ENCODE measurements at places on chromosomes 11 and 22. TPM values are rescaled to one million over a fixed set of nuclear protein-coding genes. Genes with fewer than 3 reads are reported as not detected.

DNA sequence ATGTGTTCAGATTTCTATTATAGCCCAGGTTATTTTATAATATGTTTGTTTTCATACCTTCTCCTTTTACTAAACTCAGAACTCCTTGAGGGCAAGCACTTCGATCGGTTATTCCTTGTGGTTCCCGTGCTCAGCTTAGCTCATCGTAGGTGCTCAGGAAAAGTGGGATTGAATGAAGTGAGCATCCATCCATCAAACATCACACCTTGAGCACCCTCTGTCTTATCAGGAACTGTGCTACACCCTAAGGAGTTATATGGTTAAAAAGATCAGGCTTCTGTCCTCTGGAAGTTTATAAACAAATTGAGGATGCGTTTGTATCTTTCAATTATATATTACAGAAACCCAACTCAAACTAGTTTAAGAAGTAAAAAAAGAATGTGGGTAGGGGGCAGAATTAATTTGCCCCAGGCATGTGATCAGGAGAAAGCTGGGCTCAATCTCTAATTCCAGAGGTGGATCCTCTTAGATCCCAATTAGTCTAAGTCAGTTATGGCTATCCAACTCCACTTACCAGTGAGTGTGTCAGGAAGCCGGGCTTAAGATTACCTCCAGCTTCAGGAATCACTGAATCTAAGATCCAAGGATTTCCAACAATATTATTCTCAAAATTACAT, 59.9 kb upstream of the RRAS2 start:
- no peak for DNase-seq

GRCh38 chr11:106681435-106681834, 336.8 kb downstream of the GUCY1A2 start:
- DNase-seq, result no peak

DNA sequence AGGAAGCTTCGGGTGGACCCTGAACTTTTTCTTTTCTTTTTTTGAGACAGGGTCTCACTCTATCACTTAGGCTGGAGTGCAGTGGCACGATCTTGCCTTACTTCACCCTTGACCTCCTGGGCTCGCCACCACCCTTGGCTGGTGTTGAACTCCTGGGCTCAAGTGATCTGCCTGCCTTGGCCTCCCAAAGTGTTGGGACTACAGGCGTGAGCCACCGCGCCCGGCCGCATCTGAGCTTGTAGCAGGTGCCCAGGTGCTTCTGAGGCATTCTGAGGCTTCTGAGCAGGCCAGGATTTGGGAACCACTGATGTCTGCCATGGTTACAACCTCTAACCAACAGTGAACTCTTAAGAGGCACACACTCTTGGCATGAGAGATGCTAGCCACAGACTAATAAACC, 5.1 kb downstream of the USP35 start:
- no peak for DNase-seq

- DNase-seq, result no peak
These were observed 1373.8 kb downstream of the BRD1 start for GRCh38 chr22:48453751-48454485.

GRCh38 chr11:132111316-132111715, 740.9 kb downstream of the NTM start:
- no peak for DNase-seq

DNA sequence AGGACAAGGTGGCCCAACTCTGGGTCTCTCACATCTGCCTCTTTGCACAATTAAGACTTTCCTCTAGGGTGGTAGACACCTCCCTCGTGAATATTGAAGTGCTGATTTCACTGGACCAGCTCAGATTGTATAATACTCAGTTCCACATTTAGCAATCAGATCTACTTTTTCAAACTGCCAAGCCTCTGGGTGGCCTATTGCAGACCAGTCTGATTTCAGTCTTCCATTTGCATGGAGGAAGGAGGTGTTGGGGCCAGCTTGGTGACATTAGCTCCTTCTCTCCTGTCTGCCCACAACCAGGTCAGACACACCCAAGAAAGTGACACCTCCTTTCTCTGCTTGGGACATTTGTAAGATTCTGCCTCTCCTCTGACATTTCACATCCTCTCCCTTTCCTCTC, 78.2 kb downstream of the PPFIBP2 start:
- no peak for DNase-seq

DNA sequence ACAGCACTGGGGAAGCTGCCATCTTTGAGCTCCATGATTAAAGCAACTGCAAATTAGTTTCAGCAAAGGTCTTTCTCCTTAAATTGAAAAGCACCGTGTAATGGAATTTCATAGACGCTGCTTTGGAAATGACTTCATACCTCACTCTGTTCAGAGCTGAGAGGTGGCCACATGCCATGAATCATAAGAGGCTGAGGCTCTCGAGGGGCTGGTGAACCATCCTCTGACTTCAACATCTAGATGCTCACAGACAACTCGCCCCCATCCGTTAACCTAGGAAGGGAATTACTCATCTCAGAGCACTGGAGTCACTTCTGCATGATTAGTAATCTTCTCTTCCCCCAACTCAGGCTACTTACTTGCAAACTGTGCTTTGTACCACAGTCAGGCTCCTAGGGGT, 122.3 kb downstream of the RCN1 start:
- DNase-seq, result no peak

DNA sequence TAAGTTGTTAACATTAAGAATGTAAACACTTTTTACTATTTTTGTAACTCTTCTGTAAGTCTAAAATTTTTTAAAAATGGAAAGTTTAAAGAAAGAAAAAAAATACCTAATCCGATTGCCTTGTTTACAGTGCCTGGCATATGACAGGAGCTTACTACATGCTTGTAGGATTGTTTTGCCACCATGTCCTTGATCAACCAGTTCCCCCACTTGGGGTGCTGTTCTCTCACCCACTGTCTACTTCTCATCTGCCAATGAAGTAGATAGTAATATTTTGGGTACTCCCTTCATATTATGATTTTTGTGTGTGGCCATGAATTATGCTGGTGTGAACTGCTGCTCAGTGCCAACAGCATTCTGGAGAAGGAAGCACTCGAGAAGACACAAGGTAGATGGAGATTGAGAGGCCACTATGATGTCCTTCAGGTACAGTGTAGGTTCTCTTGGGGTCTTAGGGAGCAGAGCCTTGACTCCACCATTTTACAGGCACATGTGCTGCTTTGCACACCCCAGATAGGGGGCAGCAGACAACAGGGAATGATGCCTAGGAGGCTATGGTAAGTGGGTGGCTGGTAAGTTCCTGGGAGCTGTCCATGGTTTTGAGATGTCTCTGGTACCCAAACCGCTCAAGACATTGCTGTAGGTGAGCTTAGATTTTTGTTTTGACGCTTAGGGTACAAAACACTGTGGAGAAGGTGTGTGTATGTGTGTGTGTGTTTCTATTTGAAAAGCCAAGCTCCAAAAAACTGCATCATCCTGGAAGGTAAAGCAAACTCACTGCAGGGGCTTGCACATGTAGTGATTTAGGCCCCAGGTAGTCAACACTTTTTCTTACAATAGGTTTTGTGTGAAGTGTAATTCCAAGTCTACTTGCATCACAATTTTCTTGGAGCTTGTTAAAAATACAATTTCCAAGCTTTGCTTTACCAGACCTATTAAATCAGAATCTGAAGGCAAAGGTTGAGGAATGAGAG, 494.5 kb upstream of the LARGE1 start:
- no peak for DNase-seq

- DNase-seq, result no peak
These were observed 13.5 kb upstream of the TMA7B start for GRCh38 chr22:39946503-39947219.

DNA sequence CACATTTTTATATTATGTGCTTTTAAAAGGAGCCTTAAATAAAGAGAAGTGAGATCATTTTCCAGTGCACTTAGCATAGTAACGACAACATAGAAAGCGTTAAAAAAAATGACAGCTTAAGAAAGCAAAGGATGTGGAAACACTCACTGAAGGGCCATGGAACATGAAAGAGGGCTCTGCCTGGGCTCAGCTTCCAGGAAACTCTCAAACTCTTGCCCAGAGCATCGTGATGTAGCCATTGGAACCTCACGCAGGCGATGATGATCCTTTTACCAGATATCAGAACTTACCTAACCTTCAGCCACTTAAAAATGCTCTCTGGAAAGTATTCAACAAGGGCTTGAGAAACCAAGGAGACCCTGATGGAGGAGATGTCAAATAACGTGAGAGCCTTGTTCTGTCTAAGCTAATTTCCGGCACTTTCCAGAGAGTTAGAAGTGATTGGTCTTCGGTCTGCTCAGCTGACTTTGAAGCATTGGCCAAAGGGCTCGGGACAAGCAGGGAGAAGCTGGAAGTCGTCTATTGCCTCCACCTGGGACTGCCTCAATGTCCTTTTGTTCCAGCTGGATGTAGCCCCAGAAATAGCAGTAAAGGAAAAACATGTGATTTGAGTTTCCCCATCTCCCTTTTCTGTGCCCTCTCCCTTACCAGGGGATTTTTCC, 21.5 kb upstream of the ETS1 start:
- DNase-seq, result no peak

DNA sequence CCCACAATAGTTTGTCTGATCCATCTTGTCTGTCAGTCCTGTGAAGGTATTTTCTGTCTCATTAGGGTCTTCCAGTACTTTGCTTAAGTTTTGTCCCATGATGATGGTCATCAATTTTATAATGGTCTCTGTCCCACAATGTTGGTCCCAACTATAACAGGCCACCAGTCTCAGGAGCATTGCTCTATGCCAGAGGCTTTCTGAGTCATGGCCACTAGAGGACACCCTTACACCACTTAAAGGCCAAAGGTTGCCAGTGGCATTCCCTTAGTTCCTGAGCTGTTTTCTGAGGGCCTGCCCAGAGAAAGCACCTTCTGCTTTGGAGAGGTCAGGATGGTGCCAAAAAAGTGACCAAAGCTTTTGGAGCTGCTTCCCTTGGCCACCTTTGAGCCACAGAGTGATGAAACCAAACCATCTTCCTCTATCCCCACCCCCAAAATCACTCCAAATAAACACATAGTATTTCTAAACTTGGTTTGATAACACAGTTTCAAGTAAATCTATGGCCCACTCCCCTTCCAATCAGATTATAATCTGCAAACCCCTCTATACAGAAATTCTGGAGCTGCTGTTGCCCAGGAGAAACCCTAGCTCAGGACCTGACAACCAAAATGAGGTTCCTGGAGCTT, 19.3 kb downstream of the EIF3F start:
- DNase-seq, result no peak

DNA sequence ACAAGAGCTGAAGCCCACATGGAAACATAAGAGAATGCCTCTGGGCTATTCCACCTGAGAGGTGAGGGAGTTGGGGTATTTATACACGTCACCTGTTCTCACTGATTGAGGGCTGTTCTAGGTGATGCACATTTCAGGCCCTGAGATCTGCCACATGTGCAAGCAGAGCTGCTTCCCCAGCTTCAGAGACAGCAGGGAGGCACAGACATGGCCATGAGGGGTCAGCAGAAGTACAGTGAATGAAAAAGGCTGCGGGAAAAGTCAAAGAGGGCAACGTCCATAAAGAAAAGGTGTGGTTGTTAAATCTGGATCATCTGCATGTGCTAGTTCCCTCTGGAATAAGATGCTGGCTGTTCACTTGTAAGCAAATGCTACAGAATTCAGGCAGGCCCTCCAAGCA, 75.4 kb downstream of the GAB4 start:
- DNase-seq, result no peak

- DNase-seq, result no peak
These were observed 19.7 kb downstream of the FLI1 start for GRCh38 chr11:128713595-128713994.

DNA sequence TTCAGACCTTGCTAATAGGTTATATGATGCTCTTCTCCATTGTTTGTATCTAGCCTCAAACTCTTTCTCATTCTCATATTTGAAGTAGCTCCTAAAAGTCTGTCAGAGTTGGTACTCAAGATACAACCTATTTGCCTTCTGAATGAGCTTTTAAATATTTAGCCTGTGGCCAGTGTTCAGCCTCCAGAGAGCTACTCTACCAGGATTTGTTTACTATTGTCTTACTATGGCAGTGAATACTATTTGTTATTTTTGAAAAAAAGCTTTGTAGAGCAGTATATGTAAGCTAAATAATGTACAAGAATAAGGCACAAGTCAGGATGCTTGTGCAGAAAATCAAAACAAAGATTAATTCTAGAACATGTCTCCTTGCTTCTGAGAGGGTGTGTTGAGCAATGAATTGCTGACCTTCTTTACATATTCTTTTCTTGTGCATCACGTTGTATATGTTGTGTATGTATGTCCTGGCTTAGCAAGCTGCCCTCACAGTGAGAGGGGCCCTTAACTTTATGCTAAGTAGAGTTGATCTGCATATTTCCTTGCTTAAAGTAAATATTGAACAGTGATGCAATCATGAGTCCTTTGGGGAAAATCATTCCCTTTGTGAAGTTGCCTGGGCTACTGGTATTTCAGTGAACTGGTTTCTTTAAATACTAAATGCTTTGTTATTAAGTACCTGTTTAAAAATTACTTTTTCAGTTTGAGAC, 438.0 kb downstream of the LUZP2 start:
- DNase-seq, result no peak

- DNase-seq, result no peak
These were observed 17.6 kb upstream of the SCN2B start for GRCh38 chr11:118193910-118194566.

DNA sequence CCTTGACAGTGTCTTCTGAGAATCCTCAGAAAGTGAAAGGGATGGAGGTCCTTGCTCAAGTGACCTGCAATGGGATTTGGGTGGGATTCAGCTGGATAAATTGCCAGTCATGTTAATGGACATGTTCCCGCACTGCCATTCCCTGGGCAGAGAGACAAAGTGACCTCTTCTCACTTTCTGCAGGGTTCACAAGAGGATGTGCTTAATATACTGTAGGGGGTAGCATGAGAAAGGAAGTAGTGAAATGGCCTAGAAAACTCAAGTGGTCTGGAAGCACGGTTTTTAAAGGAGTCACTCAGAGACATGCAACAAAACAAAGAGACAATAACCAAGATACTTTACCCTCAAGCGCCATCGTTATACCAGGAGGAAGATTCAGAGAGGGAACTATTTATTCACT, 70.2 kb downstream of the NELL1 start:
- DNase-seq, result no peak

Gene OR5P2
- total RNA-seq, result not detected

Gene ANO5
- not detected for total RNA-seq

Gene TSSK2
- total RNA-seq, result not detected

Gene SAA1
- total RNA-seq, result not detected

Gene KCNK7
- total RNA-seq, result 0.78 TPM

Gene TST
- total RNA-seq, result 15.2 TPM

Gene SF3A1
- total RNA-seq, result 325 TPM
